ENCODE measurements at places on chromosomes 7 and 10.

DNA sequence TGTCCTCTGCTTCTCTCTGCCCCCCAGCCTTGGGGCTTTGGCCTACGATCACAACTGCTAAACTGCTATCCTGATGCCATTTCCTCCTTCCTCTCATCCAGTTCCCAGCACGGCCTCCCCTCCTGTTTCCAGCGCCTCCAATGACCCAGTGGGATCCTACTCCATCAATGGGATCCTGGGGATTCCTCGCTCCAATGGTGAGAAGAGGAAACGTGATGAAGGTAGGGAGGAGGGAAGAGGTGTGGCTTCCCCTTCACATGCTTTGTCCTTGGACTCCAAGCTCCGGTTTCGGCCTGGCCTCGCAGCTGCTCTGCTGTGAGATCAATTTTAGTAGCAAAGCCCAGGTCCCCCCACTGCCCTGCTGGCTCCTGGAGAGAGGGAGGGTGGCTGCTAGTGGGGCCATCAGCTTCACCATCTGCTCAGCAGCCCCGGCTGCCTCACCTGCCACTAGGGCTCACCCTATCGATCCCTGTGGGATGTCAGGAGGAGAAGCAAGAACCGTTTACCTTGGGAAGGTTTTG is 35.8 kb downstream of the PAX2 start:
- DNase-seq: no peak

DNA sequence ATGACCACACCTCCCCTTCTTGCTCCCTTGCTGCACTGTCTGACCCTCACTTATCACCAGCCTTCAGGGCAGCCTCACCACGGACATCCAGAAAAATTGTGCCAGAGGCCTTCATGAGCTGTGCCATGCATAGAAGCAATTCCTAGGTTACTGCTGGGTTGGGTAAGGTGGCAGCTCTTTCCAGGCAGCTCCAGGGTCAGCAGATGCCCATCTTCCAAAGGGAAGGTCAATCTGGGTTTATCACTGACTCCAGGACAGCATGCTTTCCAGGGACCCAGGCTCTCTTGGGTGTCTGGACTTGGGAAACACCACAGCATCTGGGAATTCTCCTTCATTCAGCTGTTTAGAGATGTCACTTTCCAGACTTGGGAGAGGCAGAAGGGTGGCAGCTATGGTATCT is 188.9 kb upstream of the CXCL12 start:
- DNase-seq: no peak

DNA sequence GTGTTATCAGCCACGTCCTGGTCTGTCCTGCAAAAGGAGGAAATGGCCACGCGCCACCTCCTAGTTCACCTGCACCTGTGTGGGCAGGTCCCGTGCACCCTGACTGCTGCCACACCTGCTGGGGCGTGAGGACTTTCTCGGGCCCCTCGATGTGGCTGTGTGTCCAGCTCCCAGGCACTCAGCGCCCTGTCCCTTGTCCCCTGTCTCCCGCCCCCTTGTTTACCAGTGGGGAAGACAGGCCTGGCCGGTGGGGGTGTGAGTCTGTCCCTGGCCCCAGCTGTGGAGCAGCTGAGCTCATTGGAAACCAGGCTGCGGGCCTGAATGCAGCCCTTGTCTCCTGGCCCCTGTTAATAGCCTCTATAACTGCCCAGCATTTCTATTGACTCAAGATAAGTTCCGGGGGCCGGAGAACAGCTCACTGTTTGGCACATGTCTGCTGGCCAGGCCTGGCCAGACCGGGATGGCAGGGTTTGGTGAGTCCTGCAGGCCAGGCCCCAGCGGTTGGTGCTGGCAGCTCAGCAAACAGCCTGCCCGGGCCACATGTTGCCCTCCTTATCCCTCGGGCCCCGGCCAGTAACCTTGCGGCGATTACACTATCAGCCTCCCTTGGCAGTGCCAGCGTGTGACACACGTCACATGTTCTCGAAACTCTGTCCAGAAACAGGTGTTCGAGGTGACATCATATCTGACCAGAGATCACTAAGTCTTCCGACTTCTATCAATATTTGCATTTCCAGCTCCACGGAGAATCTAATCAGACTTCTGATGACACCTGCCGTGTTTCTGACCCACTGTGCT is 52.1 kb downstream of the FOXL3 start:
- no peak for DNase-seq

DNA sequence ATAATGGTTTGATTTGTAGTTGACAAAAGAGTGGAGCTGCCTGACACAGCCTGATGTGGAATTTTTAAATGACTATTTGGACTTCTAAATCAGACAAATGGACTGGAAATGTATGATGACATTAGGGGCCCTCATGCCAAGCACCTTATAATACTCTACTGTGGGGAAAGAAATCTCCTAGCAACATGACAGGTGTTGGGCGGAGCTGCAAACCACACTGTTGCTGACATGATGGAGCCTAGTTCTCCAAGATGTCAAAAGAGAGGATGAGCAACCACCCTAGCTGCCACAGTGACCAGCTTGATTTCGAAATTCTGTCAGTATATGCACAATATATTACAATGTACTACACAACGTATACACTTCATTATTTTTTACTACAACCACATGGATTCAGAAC is 65.8 kb downstream of the RHOBTB1 start:
- no peak for DNase-seq

DNA sequence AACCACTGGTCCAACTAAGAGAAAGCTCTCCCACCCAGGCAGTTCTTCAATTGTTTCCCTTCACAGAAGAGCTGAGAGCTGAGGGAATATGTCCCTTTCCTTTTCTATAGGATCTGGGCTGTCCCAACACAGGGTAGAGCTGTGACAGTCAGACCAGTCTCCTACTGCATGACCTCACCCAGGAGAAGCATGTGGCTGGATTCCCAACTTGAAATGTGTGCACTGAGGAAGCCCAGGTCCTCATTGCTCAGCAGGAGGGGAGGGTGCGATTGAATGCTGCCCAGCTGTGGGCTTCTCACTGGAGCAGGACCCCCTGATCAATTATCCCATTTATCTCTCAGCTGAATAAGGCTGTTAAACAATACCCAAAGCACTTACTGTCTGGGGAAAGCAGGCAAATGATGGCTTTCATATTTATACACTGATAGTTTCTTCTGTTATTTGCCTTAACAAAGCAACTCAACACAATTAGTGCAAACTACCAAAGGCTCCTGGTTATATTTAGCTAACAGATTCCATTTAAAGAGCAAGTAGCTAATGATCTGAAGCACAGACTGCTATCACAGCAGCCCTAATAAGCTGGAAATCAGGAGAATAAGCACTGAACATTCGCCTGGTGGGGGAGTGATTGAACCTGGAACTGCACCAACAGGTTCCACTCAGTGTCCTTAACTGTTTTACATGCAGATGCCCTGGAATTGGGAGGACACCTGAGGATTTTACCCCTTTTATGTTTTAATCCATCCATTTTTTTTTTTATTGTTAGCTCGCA is 508.8 kb downstream of the CCSER2 start:
- DNase-seq: no peak

DNA sequence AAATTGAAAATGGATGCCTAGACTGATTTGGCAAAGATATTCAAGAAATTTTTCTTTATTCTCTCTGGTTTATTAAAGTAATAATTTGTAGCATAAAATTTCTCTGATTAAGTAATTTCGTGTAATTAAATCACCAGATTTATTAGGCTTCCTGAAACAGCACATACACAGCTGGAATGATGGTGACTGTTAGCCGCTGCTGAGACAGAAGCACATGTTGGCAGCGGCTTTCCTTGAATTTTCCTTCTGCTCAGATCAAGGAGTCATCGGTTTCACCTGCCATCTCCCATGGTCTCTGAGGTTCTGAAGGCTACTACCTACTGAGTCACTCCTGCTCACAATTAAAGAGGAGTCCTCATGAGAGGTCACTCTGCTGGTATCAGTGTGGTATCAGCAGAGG is 101.5 kb downstream of the GFRA1 start:
- no peak for DNase-seq

GRCh38 chr10:56856569-56856968 is 495.5 kb upstream of the ZWINT start:
- DNase-seq: no peak

DNA sequence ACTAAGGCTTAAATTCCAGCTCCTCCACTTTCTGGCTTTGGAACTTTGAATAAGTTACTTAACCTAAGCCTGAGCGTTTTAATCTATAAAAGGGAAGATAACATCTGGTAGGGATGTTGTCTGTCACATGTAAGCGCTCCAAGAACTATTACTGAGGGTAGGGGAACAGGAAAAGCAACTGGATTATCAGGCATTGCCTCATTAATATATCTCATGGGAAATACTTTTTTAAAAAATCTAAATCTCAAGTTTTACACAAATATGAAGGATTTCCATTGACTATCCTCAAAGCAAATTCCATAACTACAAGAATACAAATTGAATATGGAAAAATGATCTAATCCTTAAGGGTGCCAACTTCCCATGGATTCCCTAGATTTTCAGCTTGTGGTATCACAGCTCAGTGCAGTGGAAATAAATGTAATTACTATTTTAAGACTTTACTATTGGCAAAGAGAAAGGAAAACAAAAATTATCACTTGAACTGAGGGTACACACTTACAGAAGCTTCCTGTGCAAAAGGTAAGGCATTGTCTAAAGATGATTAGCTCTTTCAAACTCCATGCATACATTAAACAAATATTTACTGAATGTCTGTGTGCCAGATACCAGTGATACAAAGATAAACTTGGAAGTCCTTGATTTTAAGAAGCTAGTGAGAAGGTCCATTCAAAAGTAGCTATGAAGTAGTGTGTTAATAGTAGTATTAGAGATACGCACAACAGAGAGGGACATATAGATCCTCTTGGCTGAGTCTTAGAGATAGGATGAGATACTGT is 38.4 kb downstream of the NT5C2 start:
- DNase-seq: no peak

Data from glutamatergic neuron (in vitro differentiated cells).